Cortex of kidney (tissue), 1 donor: ENCODE measurements at places on chromosomes 12 and 14.

GRCh38 chr12:116142936-116143898 lies 134.3 kb downstream of the MED13L start:
- DNase-seq, result no peak

DNA sequence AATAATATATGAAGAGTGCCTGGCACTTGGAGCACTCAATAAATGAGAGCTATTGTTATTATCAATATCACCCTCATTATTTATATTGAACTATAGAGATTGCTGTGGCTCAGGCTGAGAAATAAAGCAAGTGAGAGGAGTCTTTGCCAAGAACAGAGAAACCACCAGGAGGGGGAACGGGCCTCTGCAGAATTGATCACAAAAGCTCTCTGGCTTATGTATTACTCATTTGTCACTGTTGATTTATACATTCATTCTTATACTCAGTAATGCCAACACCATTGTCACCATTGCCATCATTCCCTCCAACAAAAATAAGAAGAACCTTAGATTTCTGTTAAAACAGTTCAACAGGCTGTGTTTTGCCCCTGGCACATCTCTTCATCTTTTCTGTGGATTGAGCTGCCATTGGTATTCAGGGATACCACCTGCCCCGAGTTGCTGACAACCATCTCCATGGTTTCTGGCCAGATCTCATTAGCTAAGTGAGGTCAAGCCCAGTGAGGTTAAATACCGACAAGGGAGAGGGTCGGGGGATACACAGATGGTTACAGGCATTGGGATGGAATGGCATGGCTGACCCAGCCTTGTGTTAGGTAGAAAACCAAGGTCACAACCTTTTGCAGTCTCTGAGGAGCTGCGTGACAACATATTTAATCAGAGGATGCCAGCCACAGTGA lies 21.8 kb upstream of the PCNX1 start:
- DNase-seq, result no peak

- no peak for DNase-seq
Observed at GRCh38 chr12:104273503-104273902, 30.0 kb upstream of the EID3 start.

- DNase-seq, result no peak
Observed at GRCh38 chr14:21343035-21343794, 40.6 kb downstream of the SUPT16H start.
